ENCODE measurements at places on chromosomes 1 and 21. TPM values are rescaled to one million over a fixed set of nuclear protein-coding genes. Genes with fewer than 3 reads are reported as not detected.

The HAPLN2 gene
- total RNA-seq = not detected

DNA sequence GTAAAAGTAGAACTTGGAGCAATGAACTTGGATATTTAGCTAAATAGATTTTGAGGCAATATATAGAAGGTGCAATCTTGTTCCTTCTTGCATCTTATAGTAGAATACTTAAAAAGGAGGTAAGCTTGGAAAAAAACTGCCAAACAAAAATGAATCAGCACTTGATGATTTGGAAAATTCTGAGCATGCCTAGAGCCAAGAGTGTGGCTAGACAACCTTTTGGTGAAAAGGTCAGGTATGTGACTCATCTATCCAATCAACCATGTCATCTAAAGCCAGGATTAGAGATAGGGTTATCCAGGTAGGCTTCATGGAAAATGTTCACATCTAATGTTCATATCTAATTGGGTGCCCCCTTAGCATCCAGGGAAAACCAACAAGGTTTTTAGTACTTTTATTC lies 515.0 kb downstream of the COL11A1 start:
- H3K27me3 ChIP-seq = no peaks in the 10 kb centered on the region
- no peaks in the 10 kb centered on the region for H3K36me3 ChIP-seq
- no peak overlapping the region for H3K27ac ChIP-seq

DNA sequence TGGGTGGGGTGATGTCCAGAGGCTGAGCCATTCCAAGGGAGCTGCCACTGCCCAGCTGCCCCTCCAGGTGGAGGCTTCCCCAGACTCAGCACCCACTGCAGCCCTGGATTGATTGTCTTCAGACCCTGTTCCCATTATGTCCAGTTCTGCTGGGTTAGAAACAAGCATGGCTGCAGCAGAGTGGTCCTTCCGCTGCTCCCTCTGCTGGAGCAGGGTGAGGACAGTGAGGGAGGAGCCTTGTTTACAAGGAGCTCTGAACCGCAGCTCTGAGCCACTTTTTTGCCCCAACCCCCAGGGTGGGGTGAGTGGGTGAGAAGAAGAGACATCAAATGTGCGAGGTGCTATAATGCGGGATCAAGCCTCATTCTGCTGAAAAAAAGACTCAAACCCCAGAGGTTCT lies 2.3 kb downstream of the TNNT2 start:
- no peaks in the 10 kb centered on the region for H3K27me3 ChIP-seq
- DNase-seq = no peak
- peaks cover 19% of the 10 kb centered on the region for H3K4me1 ChIP-seq
- no peak overlapping the region for H3K27ac ChIP-seq
- H3K36me3 ChIP-seq = no peaks in the 10 kb centered on the region

DNA sequence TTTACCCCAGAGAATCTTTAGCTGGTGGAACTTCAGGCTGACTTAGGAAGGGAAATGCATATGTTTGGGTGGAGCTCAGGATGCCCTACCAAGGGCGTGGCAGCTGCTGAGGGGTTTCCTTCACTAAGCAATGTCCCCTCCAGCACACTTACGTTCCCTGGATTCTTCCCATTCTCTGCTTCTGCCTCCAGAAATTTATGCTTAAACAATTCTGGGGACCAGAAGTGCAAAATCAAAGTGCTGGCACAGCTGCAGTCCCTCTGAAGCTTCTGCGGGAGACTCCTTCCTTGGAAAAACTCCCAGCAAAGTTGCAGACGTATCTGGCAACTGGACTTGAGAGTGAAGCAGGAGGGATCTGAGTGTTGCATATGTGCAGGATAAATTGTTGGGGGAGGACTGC lies 402.8 kb downstream of the PCP4 start:
- no peaks in the 10 kb centered on the region for H3K4me1 ChIP-seq
- no peak overlapping the region for H3K27ac ChIP-seq
- no peak for DNase-seq
- H3K36me3 ChIP-seq = no peaks in the 10 kb centered on the region

- no peaks in the 10 kb centered on the region for H3K36me3 ChIP-seq
- no peak overlapping the region for H3K4me3 ChIP-seq
- H3K27me3 ChIP-seq = peaks cover 5% of the 10 kb centered on the region
- DNase-seq = no peak
- no peaks in the 10 kb centered on the region for H3K4me1 ChIP-seq
Observed at GRCh38 chr1:30294508-30294907, 428.9 kb downstream of the MATN1 start.

Measured in hepatocyte (in vitro differentiated cells).